ENCODE measurements at places on chromosomes 12 and 14. TPM values are rescaled to one million over a fixed set of nuclear protein-coding genes. Genes with fewer than 3 reads are reported as not detected.

Gene FBRSL1
- polyA plus RNA-seq = 21.0 TPM

Gene FOXA1
- 15.5 TPM for polyA plus RNA-seq

Gene PCED1B
- polyA plus RNA-seq = 3.0 TPM

Gene ANO4
- polyA plus RNA-seq = 0.16 TPM

Gene TPPP2
- polyA plus RNA-seq = not detected

Gene RERGL
- polyA plus RNA-seq = 0.55 TPM

Gene FOXG1
- polyA plus RNA-seq = not detected

Gene RAD51AP1
- polyA plus RNA-seq = 3.0 TPM

Gene DTX1
- 1.6 TPM for polyA plus RNA-seq

Gene TPH2
- 0.01 TPM for polyA plus RNA-seq

Gene COX8C
- polyA plus RNA-seq = not detected

Gene VRTN
- polyA plus RNA-seq = not detected

Gene C12orf54
- 0.21 TPM for polyA plus RNA-seq

Gene CEBPE
- polyA plus RNA-seq = 0.16 TPM

Gene STAT6
- 199 TPM for polyA plus RNA-seq

Gene LHX5
- polyA plus RNA-seq = not detected

Gene DLST
- polyA plus RNA-seq = 37.3 TPM

Gene GPX2
- 3.4 TPM for polyA plus RNA-seq

Gene SMOC1
- 0.57 TPM for polyA plus RNA-seq

Gene AP5M1
- polyA plus RNA-seq = 5.2 TPM

Gene KRT8
- 538 TPM for polyA plus RNA-seq

Gene PABPN1
- 183 TPM for polyA plus RNA-seq
